ENCODE measurements at places on chromosomes 7 and 10.

GRCh38 chr7:55211726-55212125 lies 153.4 kb upstream of the LANCL2 start:
- DNase-seq = no peak

- no peak for DNase-seq
Observed at GRCh38 chr10:89175816-89176215, 31.3 kb downstream of the CH25H start.

DNA sequence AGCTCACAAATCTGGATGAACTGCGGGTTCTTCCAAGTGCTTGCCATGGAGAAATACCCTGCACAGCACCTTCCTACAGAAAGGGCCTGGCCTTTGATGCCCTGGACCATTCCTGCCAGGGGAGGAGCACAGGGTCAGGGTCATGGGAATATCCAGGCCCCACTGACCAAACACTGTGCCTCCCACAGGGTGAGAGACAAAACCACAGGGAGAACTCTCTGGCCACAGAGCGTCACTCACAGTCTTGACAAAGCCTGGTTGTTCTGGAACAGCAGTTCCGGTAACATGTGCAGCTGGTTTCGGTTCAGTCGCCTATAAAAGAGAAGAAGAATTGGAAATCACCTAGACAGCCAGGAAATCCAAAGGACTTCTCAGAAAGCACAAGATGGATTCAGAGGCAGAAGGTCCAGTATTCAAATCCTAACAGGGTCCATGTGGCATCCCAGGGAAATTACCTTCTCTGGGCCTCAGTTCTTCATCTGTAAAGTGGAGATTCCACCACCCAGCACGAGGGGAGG lies 28.1 kb downstream of the SLIT1 start:
- no peak for DNase-seq

DNA sequence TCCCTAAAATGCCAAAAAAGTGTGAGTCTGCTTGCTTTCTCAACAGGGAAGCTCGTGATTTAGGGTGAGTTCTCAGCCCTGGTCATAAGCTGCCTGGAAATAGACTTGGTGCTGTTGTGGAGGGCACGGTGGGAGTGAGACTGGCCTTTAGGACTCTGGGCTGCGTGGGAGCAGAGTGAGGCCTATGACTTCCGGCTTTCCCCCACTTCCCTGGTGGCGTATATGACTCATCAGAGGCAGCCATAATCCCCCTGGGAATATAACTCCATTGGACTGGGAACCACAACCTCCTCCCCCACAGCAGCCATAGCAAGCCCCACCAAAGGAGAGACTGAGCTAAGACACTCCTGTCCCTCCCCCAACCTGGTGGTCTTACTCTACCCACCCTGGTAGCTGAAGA lies 95.0 kb downstream of the PON1 start:
- DNase-seq = no peak

- no peak for DNase-seq
Observed at GRCh38 chr7:22945584-22945983, 68.3 kb downstream of the HYCC1 start.

- no peak for DNase-seq
Observed at GRCh38 chr10:89064748-89065147, 74.2 kb downstream of the FAS start.

- no peak for DNase-seq
Observed at GRCh38 chr7:146768957-146769356, 652.4 kb downstream of the CNTNAP2 start.

Data from Panc1 (cell line).